A549 treated with CORT108297 at 1 μM for 4 hours (cell line): ENCODE measurements at places on chromosomes 5 and 9. TPM values are rescaled to one million over a fixed set of nuclear protein-coding genes. Genes with fewer than 3 reads are reported as not detected.

Gene TRIM36
- total RNA-seq, result 1.5 to 2.2 TPM (median 2.0 TPM) in 5 replicates

Gene KCNMB1
- total RNA-seq, result not detected in 5 replicates

Gene ANKRD33B
- total RNA-seq, result 8.2 to 12.4 TPM (median 10.8 TPM) in 5 replicates

Gene TOR4A
- 17.1 to 31.6 TPM (median 26.1 TPM) in 5 replicates for total RNA-seq

Gene CCL27
- 0.15 to 0.21 TPM (median 0.16 TPM) in 3 of 5 replicates, not detected in the others for total RNA-seq
